ENCODE measurements at places on chromosomes 16 and 17. TPM values are rescaled to one million over a fixed set of nuclear protein-coding genes. Genes with fewer than 3 reads are reported as not detected.

The TNK1 gene
- total RNA-seq, result not detected

The TERB1 gene
- 0.38 TPM for total RNA-seq

The PHOSPHO1 gene
- total RNA-seq, result not detected

The APOBR gene
- total RNA-seq, result 12.5 TPM

The ZNF764 gene
- 14.9 TPM for total RNA-seq

The C17orf67 gene
- total RNA-seq, result 1.9 TPM

DNA sequence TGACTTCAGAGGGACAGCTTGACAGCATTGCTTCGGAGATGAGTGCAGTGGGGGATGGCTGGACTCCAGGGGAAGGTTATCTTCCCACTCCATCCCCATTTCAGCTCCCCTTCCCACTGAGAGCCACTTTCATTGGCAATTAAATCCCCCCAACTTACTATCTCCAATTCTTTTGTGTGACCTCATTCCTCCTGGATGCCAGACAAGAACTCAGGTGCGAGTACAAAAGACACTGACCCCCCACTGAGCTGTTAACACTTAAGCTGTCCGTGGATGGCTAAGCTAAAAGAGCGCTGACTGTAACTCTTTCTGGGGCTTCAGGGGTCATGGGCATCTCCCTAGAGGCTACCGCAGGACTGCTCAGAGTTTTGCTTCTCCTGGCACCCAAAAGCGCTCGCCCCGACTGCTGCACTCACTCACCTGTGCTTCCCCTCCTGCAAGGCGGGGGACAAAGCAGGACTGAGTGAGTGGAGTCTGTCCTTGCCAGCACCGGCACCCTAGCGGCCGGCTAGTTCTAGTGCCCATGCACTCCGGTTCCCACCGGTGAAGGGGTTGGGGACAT lies 44.8 kb upstream of the FBXO47 start:
- H3K27me3 ChIP-seq, result no peaks in the 10 kb centered on the region
- no peaks in the 10 kb centered on the region for H3K36me3 ChIP-seq
- DNase-seq, result no peak
- no peak overlapping the region for H3K4me3 ChIP-seq

DNA sequence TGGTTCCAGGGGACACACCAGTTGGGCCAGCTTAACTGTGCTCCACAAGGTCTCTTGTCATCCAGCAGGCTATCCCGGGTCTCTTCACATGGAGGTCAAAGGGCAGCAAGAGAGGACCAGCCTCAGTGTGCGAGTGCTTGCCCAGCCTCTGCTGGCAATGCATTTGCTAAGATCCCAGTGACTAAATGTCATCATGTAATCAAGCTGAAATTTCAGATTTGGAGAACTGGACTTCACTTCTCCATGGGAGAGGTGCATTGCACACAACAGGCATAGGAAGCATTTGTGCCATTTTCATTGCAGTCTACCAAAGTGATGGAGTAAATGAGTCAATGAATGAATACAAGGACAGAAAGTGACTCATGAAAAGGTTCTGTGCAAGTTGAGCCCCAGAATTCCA lies 51.2 kb upstream of the KDM8 start:
- H3K4me1 ChIP-seq, result peaks cover 7% of the 10 kb centered on the region
- no peaks in the 10 kb centered on the region for H3K27me3 ChIP-seq
- no peaks in the 10 kb centered on the region for H3K36me3 ChIP-seq
- H3K4me3 ChIP-seq, result no peak overlapping the region

- no peak overlapping the region for H3K4me3 ChIP-seq
- no peaks in the 10 kb centered on the region for H3K27me3 ChIP-seq
- no peaks in the 10 kb centered on the region for H3K36me3 ChIP-seq
- DNase-seq, result no peak
- H3K27ac ChIP-seq, result no peak overlapping the region
- no peaks in the 10 kb centered on the region for H3K4me1 ChIP-seq
These were observed 1904.1 kb downstream of the TP53TG3F start for GRCh38 chr16:35363510-35363909.

DNA sequence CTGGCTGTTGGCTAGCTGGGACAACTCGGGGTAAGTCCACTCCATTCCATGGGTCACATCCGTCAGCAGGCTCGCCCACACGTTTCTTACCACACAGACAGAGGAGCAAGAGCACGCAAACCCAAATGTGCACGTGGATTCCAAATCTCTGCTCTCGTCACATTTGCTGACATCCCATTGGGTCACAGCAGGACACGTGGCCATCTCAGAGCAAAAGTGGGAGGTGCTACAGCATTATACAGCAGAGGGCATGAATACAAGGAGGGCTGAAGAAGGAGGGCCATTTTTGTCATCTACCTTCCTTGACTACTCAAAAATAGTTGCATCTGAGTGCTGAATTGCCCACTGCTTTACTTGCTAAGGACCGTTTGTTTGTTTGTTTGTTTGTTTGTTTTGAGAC lies 84.7 kb downstream of the RBBP6 start:
- no peaks in the 10 kb centered on the region for H3K36me3 ChIP-seq
- no peak overlapping the region for H3K4me3 ChIP-seq
- no peak overlapping the region for H3K27ac ChIP-seq

DNA sequence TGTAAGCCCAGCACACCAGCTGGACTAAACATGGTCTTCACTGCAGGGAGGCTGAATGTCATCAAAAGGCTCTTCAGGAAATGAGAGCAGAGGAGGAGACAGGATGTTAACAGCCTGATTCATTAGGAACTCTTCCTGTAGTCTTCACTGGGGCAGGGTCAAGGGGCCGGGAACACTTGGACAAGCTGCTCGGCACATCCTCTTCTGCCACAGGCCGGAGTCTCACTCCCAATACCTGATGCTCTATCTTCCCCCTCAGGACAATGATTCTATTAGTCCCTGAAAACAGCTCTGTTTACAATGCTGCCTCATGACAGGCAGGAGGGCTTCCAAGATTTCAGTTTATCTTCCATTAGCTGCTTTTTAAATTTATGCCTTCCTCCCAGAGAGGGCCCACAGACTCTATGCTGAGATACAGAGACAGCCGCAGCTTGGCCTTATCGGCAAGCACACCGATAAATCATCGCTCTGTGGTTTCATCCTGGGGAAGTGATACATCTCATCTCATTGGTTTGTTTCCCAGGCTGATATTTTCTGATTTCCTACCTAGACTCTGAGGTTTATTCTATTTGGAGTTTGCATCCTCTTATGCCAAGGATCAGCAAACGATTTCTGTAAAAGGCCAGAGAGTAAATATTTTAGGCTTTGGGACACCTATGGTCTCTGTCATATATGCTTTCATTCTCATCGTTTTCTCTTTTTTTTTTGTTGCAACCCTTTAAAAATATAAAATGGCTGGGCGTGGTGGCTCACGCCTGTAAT lies 214.0 kb upstream of the ASIC2 start:
- no peak overlapping the region for H3K27ac ChIP-seq
- H3K4me3 ChIP-seq, result no peak overlapping the region
- no peaks in the 10 kb centered on the region for H3K36me3 ChIP-seq
- H3K4me1 ChIP-seq, result peaks cover 18% of the 10 kb centered on the region
- H3K27me3 ChIP-seq, result peaks cover 45% of the 10 kb centered on the region
- no peak for DNase-seq

GRCh38 chr16:73051961-73052360 lies 4.0 kb upstream of the ZFHX3 start:
- no peak overlapping the region for H3K27ac ChIP-seq
- H3K36me3 ChIP-seq, result no peaks in the 10 kb centered on the region
- peaks cover 25% of the 10 kb centered on the region for H3K27me3 ChIP-seq
- H3K4me1 ChIP-seq, result peaks cover 30% of the 10 kb centered on the region
- DNase-seq, result no peak
- H3K4me3 ChIP-seq, result no peak overlapping the region

- H3K27me3 ChIP-seq, result no peaks in the 10 kb centered on the region
- DNase-seq, result no peak
- H3K36me3 ChIP-seq, result no peaks in the 10 kb centered on the region
- no peak overlapping the region for H3K4me3 ChIP-seq
- H3K4me1 ChIP-seq, result peaks cover 9% of the 10 kb centered on the region
These were observed 7.9 kb upstream of the SPHK1 start for GRCh38 chr17:76376318-76377133.

- no peak overlapping the region for H3K4me3 ChIP-seq
- H3K4me1 ChIP-seq, result peaks cover 6% of the 10 kb centered on the region
- peaks cover 5% of the 10 kb centered on the region for H3K36me3 ChIP-seq
- H3K27me3 ChIP-seq, result no peaks in the 10 kb centered on the region
- no peak for DNase-seq
These were observed 6.8 kb downstream of the PCTP start for GRCh38 chr17:55757659-55758058.

- H3K27ac ChIP-seq, result no peak overlapping the region
- H3K36me3 ChIP-seq, result peaks cover 10% of the 10 kb centered on the region
- DNase-seq, result no peak
- no peak overlapping the region for H3K4me3 ChIP-seq
These were observed 15.9 kb downstream of the ZC3H18 start for GRCh38 chr16:88585927-88586581.

DNA sequence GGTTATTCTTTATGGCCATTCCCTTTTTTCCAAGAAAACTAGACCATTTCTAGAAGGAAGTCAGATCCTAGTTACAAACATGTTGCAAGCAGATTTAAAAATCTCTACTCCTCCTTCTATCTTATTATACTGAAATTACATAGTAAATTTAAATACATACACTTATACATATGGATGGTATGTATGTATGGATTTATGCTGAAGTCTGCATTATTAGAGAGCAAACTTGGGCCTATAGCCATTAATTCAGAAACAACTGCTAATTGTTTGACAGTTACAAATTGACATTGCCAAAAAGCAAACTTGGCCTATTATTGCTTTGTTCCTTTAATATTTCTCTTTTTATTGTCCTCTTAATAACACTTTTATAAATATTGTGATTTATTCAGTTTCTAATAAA lies 67.1 kb downstream of the NFAT5 start:
- H3K27ac ChIP-seq, result no peak overlapping the region
- no peak for DNase-seq
- H3K4me1 ChIP-seq, result peaks cover 6% of the 10 kb centered on the region

DNA sequence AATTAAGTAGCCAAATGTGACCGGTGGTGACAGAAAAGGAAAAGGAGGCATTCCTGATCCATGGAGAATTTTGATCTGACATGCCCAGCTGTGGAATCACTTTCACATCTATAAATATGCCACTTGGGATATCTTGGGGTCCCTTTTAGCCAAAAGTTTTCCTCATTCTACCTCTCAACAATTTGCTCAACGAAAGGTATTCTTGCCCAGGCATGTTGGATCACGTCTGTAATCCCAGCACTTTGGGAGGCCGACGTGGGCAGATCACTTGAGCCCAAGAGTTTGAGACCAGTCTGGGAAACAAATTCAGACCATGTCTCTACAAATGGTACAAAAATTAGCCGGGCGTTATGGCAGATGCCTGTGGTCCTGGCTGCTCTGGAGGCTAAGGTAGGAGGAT lies 24.3 kb downstream of the LITAF start:
- no peaks in the 10 kb centered on the region for H3K36me3 ChIP-seq
- H3K27me3 ChIP-seq, result no peaks in the 10 kb centered on the region
- H3K4me3 ChIP-seq, result peak overlapping the region; percentile 90
- H3K27ac ChIP-seq, result peak overlapping the region; percentile 92
- peaks cover 65% of the 10 kb centered on the region for H3K4me1 ChIP-seq
- peak; percentile 20 for DNase-seq

- H3K27ac ChIP-seq, result peak overlapping the region; percentile 73
- peaks cover 51% of the 10 kb centered on the region for H3K4me1 ChIP-seq
- peak overlapping the region; percentile 80 for H3K4me3 ChIP-seq
- H3K36me3 ChIP-seq, result peaks cover 37% of the 10 kb centered on the region
- no peaks in the 10 kb centered on the region for H3K27me3 ChIP-seq
- DNase-seq, result no peak
These were observed 4.5 kb downstream of the MAF start for GRCh38 chr16:79595931-79596450.

GRCh38 chr16:854808-855410 lies 54.4 kb upstream of the GNG13 start:
- DNase-seq, result no peak
- peaks cover 9% of the 10 kb centered on the region for H3K36me3 ChIP-seq
- H3K27me3 ChIP-seq, result no peaks in the 10 kb centered on the region
- no peak overlapping the region for H3K4me3 ChIP-seq
- H3K4me1 ChIP-seq, result no peaks in the 10 kb centered on the region

DNA sequence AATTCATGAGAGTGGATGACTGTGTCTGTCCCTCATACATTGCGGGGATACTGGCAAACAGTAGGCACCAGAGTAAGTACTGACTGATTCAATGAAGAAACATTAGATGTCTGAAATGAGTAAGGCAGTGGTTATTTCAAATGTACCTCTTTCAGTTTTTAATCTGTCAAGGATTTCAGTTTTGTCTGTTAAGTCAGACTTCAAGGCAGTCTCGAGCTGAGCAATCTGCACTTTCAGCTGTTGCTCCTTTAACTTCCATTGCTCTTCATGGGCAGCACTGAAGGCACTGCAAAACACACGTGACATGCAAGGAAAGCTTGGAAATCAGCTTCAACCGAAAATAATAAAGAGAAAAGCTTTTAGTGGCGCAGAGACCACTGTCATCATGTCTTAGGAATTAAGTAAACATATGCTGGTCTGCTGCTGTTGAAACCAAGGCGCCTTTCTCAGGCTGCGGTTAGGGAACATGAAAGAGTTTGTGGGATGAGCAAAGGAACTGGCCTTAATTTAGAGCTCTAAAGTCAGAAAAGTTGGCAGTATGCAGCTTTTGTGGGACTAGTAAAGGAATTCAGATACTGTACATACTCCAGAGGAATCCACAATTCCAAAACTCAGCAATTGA lies 38.8 kb downstream of the RPGRIP1L start:
- no peak for DNase-seq
- no peaks in the 10 kb centered on the region for H3K4me1 ChIP-seq
- H3K27ac ChIP-seq, result no peak overlapping the region
- no peaks in the 10 kb centered on the region for H3K27me3 ChIP-seq
- H3K4me3 ChIP-seq, result no peak overlapping the region

- DNase-seq, result no peak
- peaks cover 7% of the 10 kb centered on the region for H3K4me1 ChIP-seq
- peaks cover 18% of the 10 kb centered on the region for H3K27me3 ChIP-seq
- H3K36me3 ChIP-seq, result no peaks in the 10 kb centered on the region
- H3K27ac ChIP-seq, result no peak overlapping the region
- peak overlapping the region; percentile 61 for H3K4me3 ChIP-seq
These were observed 7.5 kb upstream of the PIRT start for GRCh38 chr17:10845388-10845751.

DNA sequence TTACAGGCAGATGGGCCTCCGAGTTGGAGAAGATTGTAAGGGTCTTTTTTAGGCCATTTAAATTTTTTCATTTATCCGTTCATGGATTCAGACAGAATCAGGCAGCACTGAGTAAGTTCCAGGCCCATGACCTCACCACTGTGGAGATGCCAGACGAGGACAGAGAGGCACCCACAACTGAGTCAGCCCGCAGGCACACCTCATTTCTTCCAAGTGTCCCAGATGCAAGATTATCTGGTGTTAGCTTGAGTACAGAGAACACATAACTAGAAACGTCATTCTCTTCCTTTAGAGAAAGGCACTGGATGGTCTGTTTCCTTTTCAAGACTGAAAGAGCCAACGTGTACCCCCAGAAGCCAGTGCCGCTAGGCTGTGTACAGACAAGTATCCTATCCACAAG lies 16.9 kb downstream of the CLEC16A start:
- no peak for DNase-seq
- peaks cover 13% of the 10 kb centered on the region for H3K36me3 ChIP-seq
- no peaks in the 10 kb centered on the region for H3K27me3 ChIP-seq
- H3K27ac ChIP-seq, result peak overlapping the region; percentile 22
- no peak overlapping the region for H3K4me3 ChIP-seq

All from natural killer cell treated with Interleukin-12 subunit alpha and Interleukin-12 subunit beta and Interleukin-15 and Interleukin-18, amount 100 ng/mL, for 72 hours (primary cell).